ENCODE measurements at places on chromosomes 3 and 15.

DNA sequence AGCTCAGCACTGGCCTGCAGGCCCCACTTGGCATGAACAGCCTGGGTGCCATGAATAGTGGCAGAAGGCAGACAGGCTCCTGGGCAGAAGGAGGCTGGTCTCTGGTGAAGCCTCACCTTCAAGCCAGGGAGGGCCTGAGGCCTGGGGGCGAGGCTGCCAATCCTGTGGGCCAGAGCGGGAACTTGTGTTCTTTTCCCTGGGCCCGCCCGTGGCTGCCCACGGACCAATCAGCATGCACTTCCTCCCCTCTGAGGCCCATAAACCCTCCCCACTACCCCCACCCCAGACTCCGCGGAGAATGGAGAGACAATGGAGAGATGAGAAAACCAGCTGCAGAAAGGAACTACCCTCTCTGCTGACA lies 283.8 kb upstream of the ROBO1 start:
- no peak for DNase-seq

DNA sequence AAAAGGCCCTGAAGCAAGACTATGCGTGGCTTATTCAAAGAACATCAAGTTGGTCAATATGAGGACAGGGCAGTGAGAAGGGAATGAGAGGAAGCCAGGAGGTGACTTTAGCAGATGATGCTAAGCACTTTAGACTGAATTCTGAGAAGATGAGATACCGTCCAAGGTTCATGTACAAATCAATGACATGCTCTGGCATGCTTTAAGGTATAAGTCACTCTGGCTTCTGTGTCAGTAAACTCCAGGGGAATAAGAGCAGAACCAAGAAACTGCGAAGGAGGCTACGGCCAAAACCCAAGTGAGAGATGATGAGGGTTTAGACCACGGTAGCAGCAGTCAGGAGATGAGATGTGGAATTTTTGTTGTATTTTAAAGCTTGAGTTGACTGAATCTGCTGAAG lies 8.9 kb upstream of the CCDC50 start:
- DNase-seq = no peak

- DNase-seq = no peak
Measured at GRCh38 chr3:46293991-46294833, 52.0 kb downstream of the CCR3 start.

DNA sequence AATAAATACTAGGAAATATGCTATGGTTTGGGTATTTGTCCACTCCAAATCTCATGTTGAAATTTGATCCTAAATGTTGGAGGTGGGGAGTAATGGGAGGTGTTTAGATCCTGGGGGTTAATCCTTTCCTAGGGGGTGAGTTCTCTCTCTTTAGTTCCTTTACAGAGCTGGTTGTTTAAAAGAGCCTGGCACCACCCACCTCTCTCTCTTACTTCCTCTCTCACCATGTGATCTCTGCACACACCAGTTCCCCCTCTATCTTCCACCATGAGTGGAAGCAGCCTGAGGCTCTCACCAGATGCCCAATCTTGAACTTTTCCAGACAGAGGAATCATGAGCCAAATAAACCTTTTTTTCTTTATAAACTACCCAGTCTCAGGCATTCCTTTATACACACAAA lies 10.5 kb downstream of the SLC24A5 start:
- DNase-seq = no peak

DNA sequence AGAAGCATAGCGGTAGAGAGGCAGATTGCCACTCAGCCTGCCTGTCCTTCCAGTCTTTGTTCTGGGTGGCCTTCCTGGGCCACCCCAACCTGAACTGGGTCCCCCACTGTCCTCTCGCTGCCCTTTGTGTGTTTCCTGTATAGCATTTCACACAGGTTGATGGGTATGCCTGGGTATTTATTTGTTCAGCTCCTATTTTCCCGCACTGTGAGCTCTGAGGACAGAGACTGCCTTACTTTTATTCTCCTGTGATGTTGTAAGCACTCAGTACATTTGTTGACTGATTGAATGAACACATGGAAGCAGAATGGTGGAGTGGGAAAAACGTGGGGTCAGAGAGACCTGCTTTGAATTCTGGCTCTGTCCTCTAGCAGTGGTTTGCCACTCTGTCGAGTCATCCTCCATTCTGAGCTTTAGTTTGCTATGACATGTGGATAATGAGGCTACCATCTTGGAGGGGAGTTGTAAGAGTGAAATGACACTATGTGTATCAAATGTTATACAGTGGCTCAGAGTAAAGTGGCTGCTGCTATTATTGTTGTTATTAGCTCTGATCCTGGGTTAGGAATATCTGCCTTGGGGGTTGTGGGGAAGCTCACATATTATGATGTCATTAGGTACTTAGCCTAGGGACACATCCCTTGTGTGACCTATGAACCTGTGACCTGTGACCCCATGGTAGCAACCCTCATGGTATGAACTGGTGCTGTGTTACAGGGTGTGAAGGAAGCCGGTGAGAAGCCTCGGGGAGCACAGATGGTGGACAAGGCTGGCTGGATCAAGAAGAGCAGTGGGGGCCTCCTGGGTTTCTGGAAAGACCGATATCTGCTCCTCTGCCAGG lies 6.4 kb downstream of the PLEKHO2 start:
- no peak for DNase-seq

- no peak for DNase-seq
Measured at GRCh38 chr3:94071713-94072284, 8.9 kb downstream of the NSUN3 start.

GRCh38 chr15:41554915-41555314 lies 4.1 kb upstream of the TYRO3 start:
- no peak for DNase-seq

DNA sequence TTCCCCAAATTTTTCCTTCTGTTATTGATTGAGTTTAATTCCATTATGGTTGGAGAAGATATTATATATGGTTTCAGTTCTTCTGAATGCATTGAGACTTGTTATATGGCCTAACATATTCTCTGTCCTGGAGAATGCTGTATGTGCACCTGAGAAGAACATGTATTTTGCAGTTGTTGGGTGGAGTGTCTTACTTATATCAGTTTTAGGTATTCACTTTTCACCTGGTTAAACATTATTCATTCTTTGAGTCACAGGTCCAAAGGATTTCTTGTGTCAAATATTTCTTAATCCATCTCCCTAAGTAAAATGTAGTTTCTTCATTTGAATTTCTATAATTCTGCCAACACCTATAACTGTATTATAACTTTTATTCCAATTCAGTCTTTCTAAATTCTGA lies 17.8 kb downstream of the ACKR2 start:
- DNase-seq = no peak

DNA sequence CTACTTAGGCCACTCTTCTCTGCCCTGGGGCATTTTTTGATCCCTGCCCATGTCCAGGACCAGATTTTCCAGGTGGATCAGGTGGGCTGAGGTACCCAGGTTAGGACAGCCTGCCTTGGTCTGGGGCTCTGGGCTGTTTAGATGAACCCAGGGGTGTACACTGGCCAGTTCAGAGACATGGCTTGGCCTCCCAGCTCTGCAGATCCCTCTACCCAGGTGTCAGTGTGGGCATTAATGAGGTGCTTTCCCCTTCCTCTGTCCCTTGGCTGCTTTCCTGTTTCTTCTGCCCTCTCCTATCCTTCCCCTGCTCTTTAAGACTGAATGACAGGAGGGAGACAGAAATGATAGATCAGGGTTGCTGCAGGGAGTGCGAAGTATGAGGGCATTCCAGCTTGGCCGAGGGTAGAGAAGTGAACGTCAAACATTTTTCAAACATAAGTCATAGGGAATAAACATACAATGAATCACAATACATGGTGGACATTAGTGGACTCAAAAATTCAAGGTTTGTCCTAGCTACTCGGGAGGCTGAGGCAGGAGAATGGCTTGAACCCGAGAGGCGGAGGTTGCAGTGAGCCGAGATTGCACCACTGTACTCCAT lies 30.5 kb downstream of the RTP1 start:
- no peak for DNase-seq

- no peak for DNase-seq
Measured at GRCh38 chr3:135056084-135056730, 261.1 kb downstream of the EPHB1 start.

DNA sequence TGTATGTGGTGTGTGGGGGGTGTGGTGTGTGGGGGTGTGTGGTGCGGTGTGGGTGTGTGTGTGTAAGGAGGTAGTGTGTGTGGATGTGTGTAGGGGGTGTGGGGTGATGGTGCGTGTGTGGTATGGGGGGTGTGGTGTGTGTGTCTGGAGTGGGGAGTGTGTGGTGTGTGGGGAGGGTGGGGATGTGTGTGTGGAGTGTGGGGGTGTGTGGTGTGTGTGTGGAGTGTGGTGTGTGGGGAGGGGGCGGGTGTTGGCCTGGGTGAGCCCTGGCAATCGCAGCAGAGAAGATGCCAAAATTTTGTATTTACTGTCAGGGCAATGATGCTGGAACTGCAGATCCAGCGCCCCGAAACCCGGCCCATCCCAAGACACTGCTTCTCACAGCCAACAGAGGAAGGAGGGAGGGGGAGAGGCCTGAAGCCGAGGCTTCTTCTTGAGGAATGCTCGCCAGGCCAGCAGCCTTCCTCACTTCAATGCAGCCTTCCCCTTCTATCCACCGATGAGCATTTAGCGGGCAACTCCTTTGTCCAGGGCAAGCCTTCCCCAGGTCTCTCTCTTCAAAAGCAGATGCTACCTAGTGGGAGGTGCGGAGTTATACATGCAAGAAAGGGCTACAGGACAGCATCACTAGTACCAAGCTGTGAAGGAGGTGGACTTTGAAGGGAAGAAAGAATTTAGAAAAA lies 11.9 kb upstream of the SRP14 start:
- DNase-seq = no peak

GRCh38 chr3:53269888-53270880 lies 14.4 kb upstream of the TKT start:
- no peak for DNase-seq

DNA sequence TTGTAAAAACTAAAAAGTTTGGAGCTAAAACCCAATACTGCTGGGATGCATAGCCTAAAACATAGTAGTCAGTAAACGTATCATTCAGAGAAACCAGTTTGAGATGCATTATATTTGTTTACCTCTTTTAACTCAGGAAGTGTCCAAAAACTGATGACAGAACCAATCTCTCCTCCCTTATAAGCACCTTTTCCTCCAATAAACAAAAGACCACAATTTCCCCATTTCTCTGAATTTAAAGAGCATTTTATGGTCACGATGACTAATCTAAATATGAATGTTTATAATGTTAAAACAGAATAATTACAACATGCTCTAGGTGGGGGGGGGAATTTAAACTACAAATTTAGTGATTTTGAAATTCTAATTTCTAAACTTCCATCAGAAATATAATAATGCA lies 58.5 kb downstream of the CEP63 start:
- DNase-seq = no peak

GRCh38 chr3:150623945-150624344 lies 20.8 kb downstream of the SELENOT start:
- no peak for DNase-seq

DNA sequence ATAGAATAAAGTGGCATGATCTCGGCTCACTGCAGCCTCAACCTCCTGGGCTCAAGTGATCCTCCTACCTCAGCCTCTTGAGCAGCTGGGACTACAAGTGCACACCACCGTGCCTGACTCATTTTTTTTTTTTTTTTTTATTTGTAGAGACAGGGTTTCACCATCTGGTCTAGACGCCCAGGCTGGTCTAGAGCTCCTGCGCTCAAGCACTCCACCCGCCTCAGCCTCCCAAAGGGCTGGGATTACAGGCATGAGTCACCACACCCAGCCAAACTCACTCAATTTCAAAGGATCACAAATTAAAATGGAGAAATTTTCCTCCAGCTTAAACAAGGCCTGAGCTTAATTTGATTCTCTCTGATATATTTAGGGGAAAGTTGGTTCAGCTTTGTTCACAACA lies 27.3 kb upstream of the NMB start:
- no peak for DNase-seq

DNA sequence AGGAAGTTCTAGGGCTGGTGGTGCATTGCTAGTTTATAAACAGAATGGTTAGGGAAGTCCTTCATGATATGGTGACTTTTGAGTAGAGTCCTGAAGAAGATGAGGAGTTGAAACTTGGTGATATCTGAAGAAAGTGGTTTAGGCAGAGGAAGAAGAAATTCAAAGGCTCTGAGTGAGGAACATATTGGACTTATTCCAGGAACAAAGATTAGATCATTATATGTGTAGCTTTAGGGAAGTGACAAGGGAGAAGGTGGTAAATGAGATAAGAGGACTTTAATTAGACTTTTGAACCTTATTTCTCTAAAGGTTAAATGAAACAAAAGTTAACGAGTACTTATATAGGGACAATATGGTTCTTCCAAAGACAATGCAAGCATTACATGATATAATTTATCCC lies 286.7 kb downstream of the DOCK3 start:
- no peak for DNase-seq

GRCh38 chr3:127964816-127965215 lies 49.8 kb downstream of the KBTBD12 start:
- no peak for DNase-seq

- DNase-seq = peak; percentile 2
Measured at GRCh38 chr3:130850044-130850797, 43.7 kb upstream of the ATP2C1 start.

DNA sequence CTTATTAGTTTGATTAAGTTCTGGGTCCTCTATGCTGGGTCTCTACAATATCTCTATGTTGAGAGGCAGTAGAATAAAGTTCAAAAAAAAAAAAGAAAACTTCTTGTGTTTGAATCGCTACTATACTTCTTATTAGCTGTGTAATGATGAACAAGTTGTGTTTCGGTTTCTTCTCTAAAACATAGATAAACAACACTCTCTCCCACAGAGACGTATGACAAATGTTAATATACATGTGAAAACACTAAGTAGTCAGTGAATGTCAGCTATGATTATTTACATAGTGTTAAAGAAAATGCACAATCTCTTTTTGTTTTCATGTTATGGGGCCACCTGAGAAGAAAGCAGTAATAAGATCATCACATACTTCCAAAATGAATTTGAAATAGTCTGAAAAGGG lies 45.3 kb downstream of the ACAP2 start:
- no peak for DNase-seq

- DNase-seq = no peak
Measured at GRCh38 chr3:101638261-101638745, 38.6 kb downstream of the ZBTB11 start.

- DNase-seq = no peak
Measured at GRCh38 chr15:38461066-38461833, 7.3 kb downstream of the FAM98B start.

DNA sequence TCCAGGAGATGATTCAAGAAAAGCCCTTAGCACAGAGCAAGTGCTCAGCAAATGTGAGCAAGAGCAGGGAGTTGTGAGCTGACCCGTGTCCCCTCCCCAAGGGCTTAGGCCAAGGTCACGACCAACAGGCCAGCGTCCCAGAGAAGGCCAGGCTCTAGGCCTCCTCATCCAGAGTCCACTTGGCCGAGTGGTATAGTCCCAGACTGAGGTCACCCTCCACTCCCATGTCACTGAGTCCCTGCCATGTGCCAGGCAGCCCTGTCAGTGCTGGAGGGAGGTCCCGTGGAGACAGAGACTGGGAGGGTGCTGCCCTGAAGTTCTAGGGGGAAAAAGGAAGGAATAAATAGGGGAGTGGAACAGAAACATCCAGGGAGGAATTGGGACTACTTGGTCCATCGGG lies 44.0 kb downstream of the TPRA1 start:
- DNase-seq = no peak

- no peak for DNase-seq
Measured at GRCh38 chr3:4943549-4943948, 35.7 kb upstream of the BHLHE40 start.
